ENCODE measurements at places on chromosomes 16 and 17.

- no peak for DNase-seq
Measured at GRCh38 chr17:74642995-74643394, 19.5 kb upstream of the CD300E start.

DNA sequence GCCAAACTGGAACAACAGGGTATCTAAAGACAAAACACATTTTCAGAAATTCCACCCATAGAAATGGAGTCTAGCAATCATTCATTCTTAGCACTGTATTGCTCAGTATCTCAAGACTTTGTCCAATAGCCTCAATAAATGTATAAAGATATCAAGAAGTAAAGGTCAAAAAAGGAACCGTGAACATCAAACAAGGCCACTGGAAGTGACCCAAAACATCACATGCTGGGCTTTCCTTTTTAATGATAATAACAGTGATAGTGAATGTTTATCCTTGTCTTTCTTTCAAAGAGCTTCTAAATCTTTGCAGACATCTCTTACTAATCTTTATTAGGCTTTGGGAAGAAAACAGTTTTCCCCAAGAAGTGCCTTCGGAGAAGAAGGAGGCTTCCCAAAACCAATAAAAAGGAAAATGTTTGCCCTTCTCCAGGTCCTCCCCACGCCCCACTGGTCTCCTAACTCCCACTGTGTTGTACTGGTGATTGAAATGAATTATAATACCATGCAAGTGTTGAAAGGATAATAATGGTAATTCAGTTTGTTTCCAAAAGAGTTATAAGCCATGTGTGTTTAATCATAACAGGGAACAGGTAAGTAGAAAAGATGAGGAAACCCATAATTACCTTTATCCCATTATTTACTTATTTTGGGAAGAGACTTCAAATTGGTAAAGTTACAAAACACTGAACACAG, 18.6 kb downstream of the RNF43 start:
- no peak for DNase-seq

- DNase-seq: no peak
Measured at GRCh38 chr17:3532106-3532858, 25.3 kb downstream of the TRPV3 start.

DNA sequence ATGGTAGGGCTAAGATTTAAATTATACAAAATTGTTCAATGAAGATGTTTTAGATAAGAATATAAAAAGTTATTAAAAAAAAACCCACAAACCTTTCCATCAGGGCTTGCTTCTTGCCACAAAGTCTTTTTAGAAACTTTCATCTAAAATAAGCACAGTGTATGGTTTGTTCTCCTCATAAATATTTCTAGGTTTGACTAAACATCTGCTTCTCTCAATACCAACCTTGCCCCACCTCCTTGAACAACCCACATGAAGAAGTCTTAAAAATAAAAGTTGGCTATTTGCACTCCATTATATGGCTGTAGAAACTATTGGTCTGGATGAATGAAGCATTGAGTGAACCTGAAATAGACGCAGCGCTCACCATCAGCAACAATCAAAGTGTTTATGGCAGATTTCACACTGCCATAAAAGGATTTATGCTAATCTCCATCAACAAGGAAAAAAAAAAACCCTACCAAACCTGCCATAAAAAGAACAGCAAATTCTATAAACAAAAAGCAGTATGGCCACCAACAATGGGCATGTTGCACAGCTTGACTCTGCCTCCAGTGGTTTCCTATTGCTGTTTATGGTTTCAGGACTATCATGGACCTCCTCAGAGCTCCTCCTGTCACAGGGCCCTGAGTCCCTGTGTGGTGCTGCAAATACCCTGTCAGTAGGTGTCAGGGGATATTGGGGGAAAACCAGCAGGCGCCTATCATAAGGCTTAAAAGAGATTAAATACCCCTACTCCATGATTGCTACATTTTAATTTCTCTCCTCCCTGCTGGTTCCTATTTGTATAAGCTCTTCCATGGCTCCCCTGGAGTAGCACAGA, 37.6 kb downstream of the SNX11 start:
- no peak for DNase-seq

DNA sequence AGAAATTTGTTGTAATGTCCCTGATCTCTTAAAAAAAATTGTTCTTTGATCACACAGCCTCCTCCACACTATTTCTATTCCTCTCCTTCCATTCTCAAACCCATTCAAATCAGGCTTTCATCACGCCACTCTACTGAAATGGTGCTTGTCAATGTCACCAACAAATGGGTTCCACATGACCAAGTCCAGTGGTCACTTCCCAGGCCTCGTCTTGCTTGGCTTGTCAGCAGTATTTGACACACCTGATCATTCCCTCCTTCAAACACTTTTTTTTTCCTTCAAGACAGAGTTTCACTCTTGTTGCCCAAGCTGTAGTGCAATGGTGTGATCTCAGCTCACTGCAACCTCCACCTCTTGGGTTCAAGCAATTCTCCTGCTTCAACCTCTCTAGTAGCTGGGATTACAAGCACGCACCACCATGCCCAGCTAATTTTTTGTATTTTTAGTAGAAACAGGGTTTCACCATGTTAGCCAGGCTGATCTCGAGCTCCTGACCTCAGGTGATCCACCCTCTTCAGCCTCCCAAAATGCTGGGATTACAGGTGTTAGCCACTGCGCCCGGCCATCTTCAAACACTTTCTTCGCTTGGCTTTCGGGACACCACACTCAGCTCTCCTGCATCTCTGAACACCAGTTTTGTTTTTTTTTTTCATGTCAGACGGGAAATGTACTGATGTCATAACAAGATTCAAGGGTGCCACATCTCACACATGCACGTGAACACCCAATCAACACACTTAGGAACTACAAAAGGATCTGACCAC, 18.3 kb downstream of the NQO1 start:
- DNase-seq: no peak

GRCh38 chr16:55597928-55598327, 31.4 kb downstream of the CAPNS2 start:
- DNase-seq: no peak

Measured in activated gamma-delta T cell treated with Interleukin-2 at 50 U/mL for 16 hours (primary cell).